ENCODE measurements at places on chromosomes 6 and 20.

DNA sequence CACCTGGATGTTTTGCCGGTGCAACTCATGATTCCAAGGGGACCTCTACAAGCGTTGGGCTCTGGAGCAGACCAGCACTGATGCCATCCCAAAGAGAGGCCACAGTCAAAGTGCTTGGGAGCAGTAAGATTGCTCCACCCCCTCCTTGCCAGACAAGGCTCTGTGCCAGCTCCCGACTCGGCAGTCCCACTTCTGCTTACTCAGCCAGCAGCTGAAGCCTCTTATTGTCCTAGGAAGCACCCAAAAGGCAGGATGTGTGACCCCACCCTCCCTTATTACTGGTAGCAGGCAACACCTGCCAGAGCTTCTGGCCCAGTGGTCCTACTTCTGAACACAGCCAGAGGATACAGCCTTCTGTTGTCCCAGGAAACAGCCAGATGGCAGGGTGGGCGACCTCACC lies 614.2 kb downstream of the TENT5A start:
- DNase-seq, result no peak

- no peak for DNase-seq
Measured at GRCh38 chr6:110693296-110693695, 122.0 kb downstream of the CDK19 start.

DNA sequence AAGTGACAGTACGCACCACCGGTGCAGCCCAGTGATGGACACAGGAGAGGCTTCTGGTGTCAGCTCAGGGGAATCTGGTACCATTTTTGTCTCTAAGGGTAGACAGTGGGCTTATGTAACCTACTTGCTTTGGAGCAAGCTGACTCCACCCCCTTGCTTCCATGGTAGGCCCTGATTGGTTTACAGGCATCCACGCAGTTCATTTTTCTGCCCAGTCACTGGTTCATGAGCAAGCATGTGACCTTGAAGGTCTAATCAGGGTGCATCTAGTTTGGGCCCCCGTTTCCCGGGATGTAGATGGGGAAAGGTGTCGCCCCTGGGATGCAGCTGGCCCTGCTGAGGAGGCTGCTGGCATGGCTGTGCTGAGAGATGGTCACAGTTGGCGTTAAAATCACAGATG lies 244.8 kb upstream of the KCNG1 start:
- DNase-seq, result no peak

- DNase-seq, result no peak
Measured at GRCh38 chr6:12709556-12710232, 6.9 kb upstream of the PHACTR1 start.

GRCh38 chr6:166408936-166409755 lies 26.4 kb upstream of the MPC1 start:
- DNase-seq, result no peak

- no peak for DNase-seq
Measured at GRCh38 chr20:36266189-36266588, 29.9 kb downstream of the AAR2 start.

DNA sequence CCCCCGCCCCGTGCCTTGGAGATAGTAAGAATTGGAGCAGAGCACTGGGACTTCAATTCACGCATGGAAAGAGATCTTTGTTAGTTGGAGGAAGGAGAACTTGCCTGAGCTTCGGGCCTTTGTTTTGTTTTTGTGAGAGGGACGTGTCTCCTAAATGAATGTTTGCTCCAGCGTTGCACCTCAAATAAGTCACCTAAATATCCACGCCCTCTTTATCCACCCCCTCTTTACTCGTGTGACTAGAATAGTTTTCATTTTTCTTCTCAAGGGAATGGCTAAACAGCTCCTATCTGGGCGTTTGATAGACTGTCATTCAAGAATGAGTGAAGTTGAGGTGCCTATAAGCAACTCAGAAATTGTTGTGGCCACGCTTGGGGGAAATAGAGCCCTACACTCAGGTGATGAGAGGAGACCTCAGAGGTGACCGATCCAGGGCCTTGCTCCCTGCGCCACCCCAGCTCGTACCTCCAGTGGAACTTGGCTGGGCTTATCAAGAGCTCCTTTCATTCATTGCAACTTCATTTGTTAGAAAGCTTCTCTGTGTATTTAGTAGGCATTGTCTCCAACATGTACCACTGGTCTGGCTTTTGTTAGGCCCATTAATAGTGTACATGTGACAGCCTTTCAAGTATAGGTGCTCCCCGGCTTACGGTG lies 861 bp downstream of the PCMTD2 start:
- DNase-seq, result no peak

- no peak for DNase-seq
Measured at GRCh38 chr6:108948181-108948661, 100.0 kb downstream of the ARMC2 start.

DNA sequence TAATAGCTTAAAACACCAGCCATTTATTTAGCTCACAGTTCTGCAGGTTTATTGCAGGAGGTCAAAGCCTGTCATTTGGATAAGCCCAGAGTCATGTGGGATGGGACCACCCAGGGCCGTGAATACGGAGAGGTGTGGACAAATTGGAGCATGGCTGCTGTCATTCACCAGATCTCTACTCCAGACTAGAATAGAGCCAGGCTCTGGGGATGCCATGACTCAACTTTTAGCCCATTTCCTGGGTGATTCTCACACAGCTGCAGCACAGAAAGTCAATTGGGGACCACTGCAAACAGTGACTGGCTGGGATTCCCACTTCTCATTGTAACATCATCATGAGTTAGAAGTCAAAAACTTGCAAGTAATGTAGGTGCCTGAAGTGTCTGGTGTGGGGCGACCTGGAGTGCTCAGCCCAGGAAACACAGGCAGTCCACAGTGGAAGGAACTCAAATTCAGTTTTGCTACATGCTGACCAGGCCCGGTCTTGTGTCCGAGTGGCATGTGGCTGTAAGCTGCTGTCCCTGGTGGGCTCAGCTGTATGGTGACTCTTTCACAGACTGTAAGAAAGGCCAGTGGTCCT lies 174.3 kb downstream of the SCP2D1 start:
- DNase-seq, result no peak

- no peak for DNase-seq
Measured at GRCh38 chr6:155439376-155439775, 16.3 kb downstream of the NOX3 start.

DNA sequence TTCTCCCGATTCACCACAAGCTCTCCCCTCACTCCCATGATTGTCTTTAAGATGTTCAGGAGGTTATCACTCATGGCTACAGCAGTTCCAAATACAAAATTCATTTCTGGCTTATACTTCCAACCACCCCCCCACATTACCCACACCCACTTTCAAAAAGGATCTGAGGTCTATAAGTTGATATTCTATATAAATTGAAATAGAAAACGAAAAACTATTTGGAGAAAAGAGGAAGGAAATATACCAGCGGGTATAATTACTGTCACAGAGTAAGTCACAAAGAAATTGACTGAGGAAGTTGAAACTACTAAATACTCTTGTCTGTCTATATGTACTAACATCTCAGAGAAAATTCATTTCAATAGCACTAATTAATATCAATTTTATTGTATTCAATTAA lies 112.7 kb upstream of the TNFAIP3 start:
- no peak for DNase-seq

DNA sequence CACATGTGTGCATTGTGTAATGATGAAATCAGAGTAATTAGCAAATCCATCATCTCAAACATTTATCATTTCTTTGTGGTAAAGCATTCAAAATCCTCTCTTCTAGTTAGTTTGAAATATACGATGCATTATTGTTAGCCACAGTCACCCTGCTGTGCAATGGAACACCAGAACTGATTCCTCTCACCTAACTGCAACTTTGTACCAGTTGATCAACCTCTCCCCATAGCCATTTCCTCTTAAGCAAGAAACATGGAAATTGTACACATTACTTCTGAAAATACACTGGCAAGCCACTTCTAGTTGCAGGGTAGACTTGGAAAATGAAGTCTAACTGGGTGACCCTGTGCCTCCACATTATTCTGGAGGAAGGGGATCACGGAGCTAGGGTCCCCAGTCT lies 58.1 kb upstream of the ESR1 start:
- no peak for DNase-seq

GRCh38 chr6:63637865-63638445 lies 2.4 kb downstream of the PHF3 start:
- DNase-seq, result no peak

- DNase-seq, result peak; percentile 30
Measured at GRCh38 chr6:33118525-33119123, 42.8 kb downstream of the HLA-DPB1 start.

- peak; percentile 33 for DNase-seq
Measured at GRCh38 chr20:17504898-17505635, 26.1 kb downstream of the BFSP1 start.

DNA sequence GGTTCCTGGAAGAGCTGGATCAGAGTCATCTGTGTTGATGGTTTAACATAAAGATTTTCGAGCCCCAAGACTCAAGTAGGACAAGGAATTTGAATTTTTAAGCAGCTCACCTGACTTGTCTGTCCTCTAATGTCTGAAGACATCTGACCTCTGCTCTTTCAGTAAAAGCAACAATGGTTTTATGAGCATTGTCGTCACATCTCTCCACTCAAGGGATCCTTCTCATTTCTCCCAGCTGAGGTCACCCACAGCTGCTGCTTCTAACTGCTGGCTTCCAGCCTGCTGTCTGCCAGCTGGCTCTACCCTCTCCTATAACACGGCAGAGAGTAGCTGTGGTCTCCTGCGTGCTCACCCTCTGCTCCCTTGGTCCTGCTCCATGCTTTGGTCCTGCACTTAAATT lies 24.7 kb upstream of the HDAC2 start:
- DNase-seq, result no peak

- DNase-seq, result no peak
Measured at GRCh38 chr20:17990278-17990972, 21.6 kb downstream of the MGME1 start.

DNA sequence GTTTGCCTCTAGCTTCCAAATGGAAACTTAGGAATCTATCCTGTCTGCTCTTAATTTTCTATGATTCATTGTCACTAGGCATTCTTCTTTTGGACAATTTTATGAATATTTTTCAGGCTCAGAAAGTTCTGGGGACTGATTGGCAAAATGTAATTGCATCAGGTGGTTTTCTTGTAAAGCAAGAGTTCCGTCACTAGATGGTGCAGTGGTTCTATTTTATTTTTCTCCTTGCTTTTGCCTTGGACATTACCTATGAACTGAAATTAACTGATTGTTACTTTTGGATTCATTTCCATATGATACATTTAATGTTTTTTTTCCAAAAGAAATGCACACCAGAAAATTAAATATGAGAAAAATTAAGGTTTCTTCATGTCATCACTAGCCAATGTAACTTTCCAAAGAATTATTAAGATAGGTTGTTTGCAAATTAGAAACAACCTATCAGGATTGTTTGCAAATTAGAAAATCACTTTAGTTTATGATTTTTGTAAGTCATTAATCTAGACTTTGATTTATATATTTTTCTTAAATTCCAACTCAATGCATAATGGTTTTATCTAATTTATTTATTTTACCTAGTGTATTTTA lies 48.0 kb downstream of the TMEM170B start:
- no peak for DNase-seq

GRCh38 chr20:4919047-4919704 lies 82.1 kb downstream of the SLC23A2 start:
- DNase-seq, result no peak

GRCh38 chr20:48019940-48020339 lies 234.7 kb upstream of the SULF2 start:
- DNase-seq, result no peak

- no peak for DNase-seq
Measured at GRCh38 chr6:20817806-20818320, 283.6 kb downstream of the CDKAL1 start.

DNA sequence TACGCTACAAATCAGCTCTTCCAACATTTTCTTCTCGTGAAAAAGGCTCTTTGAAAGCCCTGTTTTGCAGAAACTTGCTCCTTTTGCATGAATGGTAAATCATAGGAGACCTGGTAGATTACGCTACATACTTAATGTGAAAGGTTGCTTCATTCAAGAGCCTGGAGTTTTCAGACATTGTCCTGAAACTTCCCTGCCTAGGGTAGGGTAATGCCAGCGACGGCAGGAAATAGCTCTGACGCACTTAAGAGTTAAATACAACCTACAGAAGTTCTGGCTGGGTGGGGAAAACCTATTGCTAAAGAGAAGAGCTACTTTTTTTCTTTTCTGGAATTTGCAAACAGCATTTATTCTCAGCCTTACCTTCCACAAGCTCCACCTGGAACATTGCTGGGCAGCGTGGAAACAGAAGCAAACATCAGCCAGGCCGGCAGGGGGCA lies 144.5 kb downstream of the LPA start:
- DNase-seq, result no peak

GRCh38 chr6:89777455-89777854 lies 42.1 kb downstream of the MDN1 start:
- no peak for DNase-seq

DNA sequence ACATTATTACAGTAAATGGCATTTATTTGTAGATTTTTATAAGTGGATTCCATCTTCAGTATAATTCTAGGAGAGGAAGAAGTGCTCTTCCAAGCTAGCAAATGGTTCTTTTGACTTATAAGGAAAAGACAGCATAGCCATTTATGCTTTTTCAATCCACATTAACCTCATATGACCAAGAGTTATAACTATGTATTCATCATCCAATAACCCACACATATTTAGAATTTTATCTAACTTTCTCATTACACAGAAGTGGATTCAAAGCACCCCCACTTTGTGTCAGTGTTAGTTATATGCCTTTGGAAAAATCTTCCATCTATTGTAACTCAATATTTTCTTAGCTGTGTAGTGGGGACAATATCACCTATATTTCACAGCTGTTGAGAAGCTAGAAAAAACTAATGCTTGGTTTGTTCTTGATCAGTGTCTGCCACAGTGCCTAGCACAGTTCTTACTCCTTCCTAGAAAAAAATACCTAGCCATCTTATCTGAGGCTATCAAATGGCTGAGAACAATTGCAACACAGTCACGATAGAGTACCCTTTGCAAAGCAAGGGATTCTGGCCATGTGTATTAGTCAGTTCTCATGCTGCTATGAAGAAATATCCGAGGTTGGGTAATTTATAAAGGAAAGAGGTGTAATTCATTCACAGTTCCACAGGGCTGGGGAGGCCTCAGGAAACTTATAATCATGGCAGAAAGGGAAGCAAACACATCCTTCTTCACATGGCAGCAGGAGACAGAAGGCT lies 986.3 kb downstream of the TFAP2A start:
- no peak for DNase-seq

- peak; percentile 56 for DNase-seq
Measured at GRCh38 chr6:41940759-41941279, 789 bp downstream of the CCND3 start.

GRCh38 chr6:37731888-37732287 lies 34.2 kb upstream of the MDGA1 start:
- DNase-seq, result peak; percentile 49

Measured in stimulated activated CD4-positive, alpha-beta T cell treated with anti-CD3 and anti-CD28 coated beads, Interleukin-4, amount 100 ng/mL, for 24 hours (primary cell).